ENCODE measurements at places on chromosomes 3 and 15.

- no peak for DNase-seq
Measured at GRCh38 chr3:50163572-50164455, 8.7 kb downstream of the SEMA3F start.

DNA sequence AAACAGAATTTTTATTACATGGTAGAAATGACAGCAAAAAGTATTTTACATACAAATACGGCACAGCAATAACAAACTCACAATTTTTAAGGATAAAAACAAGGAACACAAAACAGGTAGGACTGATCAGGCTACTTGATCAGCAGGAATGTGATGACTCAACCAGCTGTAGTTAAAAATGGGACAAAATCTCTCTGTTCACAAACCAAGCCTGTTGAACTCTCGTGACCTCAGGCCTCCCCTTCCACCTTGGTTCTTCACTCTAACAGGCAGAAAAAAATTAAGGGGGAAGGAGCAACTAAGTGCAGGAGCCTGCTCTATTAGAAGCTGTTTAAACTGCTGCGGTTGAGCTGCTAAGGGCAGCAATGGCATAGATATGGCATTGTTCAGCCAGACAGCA is 18.7 kb downstream of the FBXL22 start:
- no peak for DNase-seq

- no peak for DNase-seq
Measured at GRCh38 chr15:58348095-58348812, 83.5 kb upstream of the LIPC start.

DNA sequence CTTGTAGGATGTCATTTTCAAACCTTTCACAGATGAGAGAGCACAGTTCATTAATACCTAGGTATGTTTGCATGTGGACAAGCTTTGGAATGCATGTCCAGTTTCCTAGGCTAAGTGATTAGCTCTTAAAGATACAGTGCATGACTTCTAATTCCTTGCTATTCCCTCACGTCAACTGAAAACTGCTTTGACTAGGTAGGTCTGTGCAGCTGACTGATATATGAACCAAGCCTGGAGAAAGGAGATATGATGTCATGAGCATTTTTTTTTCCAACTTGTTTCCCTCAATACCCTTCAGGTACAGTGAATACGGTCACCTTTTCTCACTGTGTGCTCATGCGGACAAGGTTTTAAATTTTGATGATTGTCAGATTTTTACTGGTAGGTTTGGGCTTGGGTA is 41.6 kb upstream of the TASOR start:
- no peak for DNase-seq

- DNase-seq = no peak
Measured at GRCh38 chr15:66884661-66885237, 180.7 kb upstream of the SMAD3 start.

GRCh38 chr3:31636049-31636448 is 103.3 kb downstream of the STT3B start:
- no peak for DNase-seq

GRCh38 chr15:42786978-42787377 is 50.0 kb upstream of the CDAN1 start:
- no peak for DNase-seq

GRCh38 chr3:44329946-44330345 is 8.6 kb upstream of the TCAIM start:
- no peak for DNase-seq

- no peak for DNase-seq
Measured at GRCh38 chr15:87959662-87960061, 296.9 kb downstream of the NTRK3 start.

- peak; percentile 82 for DNase-seq
Measured at GRCh38 chr3:112560721-112561483, 860 bp downstream of the ATG3 start.

All from neural progenitor cell (in vitro differentiated cells).